Activated T-cell treated with anti-CD3 and anti-CD28 coated beads for 24 hours (primary cell): ENCODE measurements at places on chromosomes 16 and 17.
A peak's percentile ranks its signal among the peaks of the same experiment; 100 is the strongest.

GRCh38 chr17:64269687-64270649 is 6.9 kb upstream of the TEX2 start:
- DNase-seq = no peak

GRCh38 chr17:75498039-75498725 is 17.2 kb downstream of the CASKIN2 start:
- no peak for DNase-seq

DNA sequence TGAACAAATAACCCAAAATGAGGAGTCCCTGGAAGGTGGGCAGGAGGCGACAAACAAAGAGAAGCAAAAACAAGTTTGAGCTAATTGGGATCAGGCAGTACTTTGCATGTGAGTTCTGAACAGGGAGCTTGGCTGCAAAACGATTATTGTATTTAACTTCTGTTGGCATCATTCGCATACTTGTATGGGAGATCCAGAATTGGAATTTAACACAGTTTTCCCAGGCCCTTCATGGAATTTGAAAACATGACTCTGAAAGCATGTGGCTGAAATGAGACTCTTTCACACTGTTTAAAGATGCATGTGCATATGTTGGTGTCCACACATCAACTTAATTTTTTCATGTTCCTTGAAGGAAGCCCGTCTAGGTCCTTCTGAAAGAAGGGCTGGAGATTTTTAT is 674.3 kb downstream of the WWOX start:
- DNase-seq = no peak

DNA sequence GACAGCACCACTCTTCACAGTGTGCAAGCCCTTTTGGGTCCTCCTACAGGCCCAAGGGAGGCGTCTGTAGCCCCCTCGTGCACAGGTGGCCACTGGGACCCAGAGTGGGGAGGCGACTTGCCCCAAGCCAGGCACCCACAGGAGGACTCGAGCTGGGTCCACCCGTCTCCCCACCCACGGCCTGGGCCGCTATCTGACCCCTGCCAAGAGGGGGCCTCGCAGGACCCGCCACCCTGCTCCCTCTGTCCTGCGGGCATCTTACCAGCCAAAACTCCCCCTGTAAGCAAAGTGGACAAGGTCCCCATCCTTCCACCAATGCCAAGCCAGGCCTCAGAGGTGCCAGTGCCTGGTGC is 31.1 kb downstream of the CNGB1 start:
- DNase-seq = no peak

DNA sequence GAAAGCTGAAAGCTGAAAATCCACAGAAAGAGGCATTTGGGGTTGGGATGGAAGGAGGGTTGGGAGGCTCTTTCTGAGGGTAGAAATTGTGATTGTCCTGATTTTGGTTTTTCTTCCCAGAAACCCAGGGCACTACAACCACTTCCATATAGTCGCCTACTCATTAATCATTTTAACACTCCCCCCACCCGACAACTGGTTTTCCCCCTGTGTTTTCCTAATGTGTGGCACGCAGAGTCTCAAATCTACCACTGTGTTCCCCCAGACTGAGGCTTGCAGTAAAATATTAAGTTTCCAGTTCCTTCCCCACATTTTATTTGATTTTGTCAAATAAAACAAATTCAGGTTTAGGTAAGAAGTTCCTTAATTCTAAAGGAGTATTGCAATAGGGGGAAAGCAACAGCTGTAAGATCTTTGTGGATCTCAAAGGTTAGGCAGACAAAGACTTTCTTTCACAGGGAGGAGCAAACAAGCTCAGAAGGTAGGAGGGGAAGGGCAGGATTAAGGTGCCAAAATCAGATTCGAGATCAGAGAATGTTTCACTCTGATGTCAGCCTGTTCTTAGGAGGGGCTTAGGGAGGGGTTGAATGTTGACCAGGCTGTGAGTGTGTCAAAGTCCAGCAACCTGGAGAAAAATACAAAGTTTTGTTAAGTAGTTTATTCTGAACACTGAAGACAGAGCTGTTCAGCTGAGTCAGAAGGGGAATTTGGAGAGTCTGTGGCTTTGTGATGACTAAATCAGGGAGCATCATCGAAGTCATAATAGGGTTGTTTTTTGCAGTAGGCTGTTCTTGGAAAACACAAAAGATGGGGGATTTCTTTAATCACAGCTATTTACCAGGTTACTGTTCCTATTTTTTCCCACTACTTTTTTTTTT is 3.6 kb downstream of the ZNF267 start:
- peak; percentile 63 for DNase-seq

GRCh38 chr16:56357765-56358322 is 67.5 kb downstream of the AMFR start:
- DNase-seq = no peak

GRCh38 chr17:77072670-77073069 is 68.1 kb upstream of the SEC14L1 start:
- no peak for DNase-seq

GRCh38 chr16:11410376-11411058 is 65.3 kb downstream of the RMI2 start:
- no peak for DNase-seq

GRCh38 chr17:42270596-42270995 is 5.6 kb downstream of the STAT5B start:
- no peak for DNase-seq
